Activated CD4-positive, alpha-beta T cell treated with anti-CD3 and anti-CD28 coated beads, Interleukin-2, amount 50 U/mL, for 4 hours (primary cell): ENCODE measurements at places on chromosomes 5 and 9.

GRCh38 chr5:6201631-6202030 is 176.7 kb downstream of the MED10 start:
- DNase-seq, result no peak

DNA sequence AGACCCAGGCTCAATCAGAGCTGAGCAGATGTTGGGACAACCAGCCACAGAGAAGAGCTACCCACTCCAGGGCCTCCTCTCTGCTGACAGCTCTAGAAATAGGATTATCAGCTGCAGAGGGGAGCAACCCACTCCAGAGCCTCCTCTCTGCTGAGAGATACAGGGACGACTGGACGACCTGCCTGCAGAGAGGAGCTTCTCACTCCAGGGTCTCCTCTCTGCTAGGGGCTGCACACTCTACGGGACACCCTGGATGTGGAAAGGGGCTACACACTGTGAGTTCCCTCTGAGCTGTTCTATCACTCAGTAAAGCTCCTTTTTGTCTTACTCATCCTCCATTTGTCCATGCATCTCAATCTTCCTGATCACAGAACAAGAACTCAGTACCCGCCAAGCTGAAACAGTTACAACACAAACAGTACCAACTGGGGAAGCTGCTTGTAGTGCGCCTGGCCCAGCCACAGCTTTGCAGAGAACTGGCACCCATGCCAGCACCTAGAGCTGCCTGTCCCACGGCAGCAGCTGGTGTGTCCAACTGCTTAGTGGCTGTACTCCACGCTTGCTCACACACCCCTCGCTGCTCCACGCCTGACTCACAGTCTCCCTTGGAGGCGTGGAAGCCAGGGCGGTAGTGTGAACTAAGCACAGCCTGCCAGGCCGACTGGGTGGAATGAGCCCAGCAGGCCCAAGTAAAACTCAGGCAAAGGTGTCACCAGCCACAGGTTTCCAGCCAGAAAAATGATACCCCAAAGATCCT is 56.8 kb downstream of the PRELID2 start:
- no peak for DNase-seq

DNA sequence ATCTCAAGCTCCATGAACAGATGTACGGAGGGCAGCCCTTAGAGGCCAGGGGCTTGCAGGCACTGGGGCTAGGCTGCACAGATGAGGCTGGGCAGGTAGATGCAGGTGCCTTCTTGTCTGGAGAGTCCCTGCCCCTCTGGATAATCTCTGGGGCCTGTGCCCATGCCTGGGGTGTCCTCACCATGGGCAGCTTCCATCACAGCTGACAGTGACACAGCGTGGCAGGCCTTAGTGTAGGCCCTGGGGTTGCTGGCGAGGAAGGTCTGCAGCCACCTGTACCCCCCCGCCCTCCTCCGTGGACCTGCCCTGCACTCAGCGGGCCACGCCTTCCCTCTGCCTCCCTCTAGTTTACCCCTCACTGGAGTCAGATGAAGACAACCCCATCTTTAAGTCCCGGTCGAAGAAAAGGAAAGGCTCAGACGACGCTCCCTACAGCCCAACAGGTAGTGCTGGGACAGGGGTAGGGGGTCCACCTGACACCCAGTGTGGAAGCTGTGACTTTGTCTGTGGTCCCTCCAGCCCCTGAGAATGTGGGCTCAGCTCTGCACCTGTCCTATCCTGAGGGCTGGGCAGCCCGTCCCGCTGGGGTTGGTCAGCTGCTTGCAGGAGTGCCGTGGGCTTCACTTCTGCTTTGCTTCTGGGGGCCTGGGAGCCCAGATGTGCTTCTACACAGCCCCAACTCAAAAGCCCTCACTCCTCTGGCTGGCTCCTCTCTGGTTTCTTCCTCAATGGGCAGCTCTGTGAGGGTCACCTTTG is 98.4 kb downstream of the PHF2 start:
- DNase-seq, result no peak

- no peak for DNase-seq
These were observed 598.2 kb downstream of the PRELID2 start for GRCh38 chr5:145236983-145237382.

DNA sequence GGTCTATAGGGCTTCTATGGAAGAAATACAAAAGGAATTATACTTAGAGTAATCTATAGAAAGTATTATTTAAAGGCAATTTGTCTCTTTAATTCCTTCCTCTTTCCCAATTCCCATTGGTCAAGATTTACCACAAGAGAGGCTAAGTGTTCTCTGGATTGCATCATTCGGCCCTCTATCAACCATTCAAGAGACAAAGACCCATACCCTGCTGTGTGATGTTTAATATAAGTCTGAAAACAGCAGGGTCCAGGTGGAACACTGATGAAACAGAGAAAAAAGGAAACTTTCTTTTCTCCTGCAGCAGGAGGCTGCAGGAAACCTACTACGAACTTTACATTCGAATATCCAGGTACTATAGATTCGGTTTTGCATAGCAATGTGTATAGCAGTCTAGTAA is 323.4 kb downstream of the CHSY3 start:
- DNase-seq, result no peak

- no peak for DNase-seq
These were observed 90.6 kb upstream of the HAND1 start for GRCh38 chr5:154568589-154568988.

GRCh38 chr5:52893105-52893504 is 96.0 kb upstream of the ITGA2 start:
- DNase-seq, result no peak

- no peak for DNase-seq
These were observed 413 bp upstream of the OXCT1 start for GRCh38 chr5:41870627-41871048.
